Cardiac atrium fibroblast (primary cell): ENCODE measurements at places on chromosomes 5 and 9. TPM values are rescaled to one million over a fixed set of nuclear protein-coding genes. Genes with fewer than 3 reads are reported as not detected.

C9 gene
- not detected in 2 replicates for total RNA-seq

DPYSL3 gene
- total RNA-seq, result 36.6 and 58.2 TPM in 2 replicates

PCDHGA7 gene
- 3.6 and 5.8 TPM in 2 replicates for total RNA-seq

C9orf153 gene
- total RNA-seq, result 0.16 TPM in 1 of 2 replicates, not detected in the other

RMRP gene
- total RNA-seq, result 11,420 and 19,025 TPM in 2 replicates

WNK2 gene
- total RNA-seq, result not detected in 2 replicates

TRIM36 gene
- 0.32 TPM in 1 of 2 replicates, not detected in the other for total RNA-seq

ARID3C gene
- 0.72 TPM in 1 of 2 replicates, not detected in the other for total RNA-seq

GABBR2 gene
- total RNA-seq, result 0.18 and 0.32 TPM in 2 replicates

DRD1 gene
- total RNA-seq, result not detected in 2 replicates

HMGCS1 gene
- total RNA-seq, result 21.8 and 32.4 TPM in 2 replicates

PIP5K1B gene
- not detected in 2 replicates for total RNA-seq

FAXDC2 gene
- total RNA-seq, result 4.2 and 7.8 TPM in 2 replicates

PCDHB4 gene
- 0.18 and 0.97 TPM in 2 replicates for total RNA-seq

ARHGEF28 gene
- total RNA-seq, result 6.0 and 6.5 TPM in 2 replicates

DMRTA1 gene
- not detected in 2 replicates for total RNA-seq

ECM2 gene
- total RNA-seq, result 5.8 and 6.0 TPM in 2 replicates

EQTN gene
- total RNA-seq, result not detected in 2 replicates

GTF2H2C gene
- 16.6 and 20.6 TPM in 2 replicates for total RNA-seq

STKLD1 gene
- not detected in 2 replicates for total RNA-seq

C6 gene
- 24.5 and 26.9 TPM in 2 replicates for total RNA-seq

RPL37 gene
- 51.6 and 62.5 TPM in 2 replicates for total RNA-seq

CARTPT gene
- not detected in 2 replicates for total RNA-seq

LSM11 gene
- total RNA-seq, result 3.6 and 3.7 TPM in 2 replicates

PSIP1 gene
- total RNA-seq, result 11.8 and 14.6 TPM in 2 replicates

PTPN3 gene
- total RNA-seq, result 2.2 and 3.1 TPM in 2 replicates

FAM221B gene
- total RNA-seq, result not detected in 2 replicates

CCL27 gene
- total RNA-seq, result not detected in 2 replicates

ANKRD33B gene
- total RNA-seq, result 3.8 and 4.4 TPM in 2 replicates

ADAM19 gene
- 11.4 and 16.4 TPM in 2 replicates for total RNA-seq

CYLC2 gene
- not detected in 2 replicates for total RNA-seq

PRR16 gene
- total RNA-seq, result 11.9 and 14.1 TPM in 2 replicates

PRKAA1 gene
- total RNA-seq, result 75.0 and 83.4 TPM in 2 replicates

CD72 gene
- 0.32 and 1.3 TPM in 2 replicates for total RNA-seq

TERT gene
- not detected in 2 replicates for total RNA-seq

F2R gene
- total RNA-seq, result 127 and 138 TPM in 2 replicates

PLAC8L1 gene
- not detected in 2 replicates for total RNA-seq

SPATA31E1 gene
- total RNA-seq, result not detected in 2 replicates

S100Z gene
- total RNA-seq, result not detected in 2 replicates

RASGEF1C gene
- total RNA-seq, result not detected in 2 replicates

DBH gene
- total RNA-seq, result not detected in 2 replicates

SLC36A2 gene
- not detected in 2 replicates for total RNA-seq

FOXD4L4 gene
- 0.97 TPM in 1 of 2 replicates, not detected in the other for total RNA-seq

EXOC3 gene
- 16.4 and 27.6 TPM in 2 replicates for total RNA-seq

SUSD3 gene
- 1.1 and 2.0 TPM in 2 replicates for total RNA-seq

KCNIP1 gene
- not detected in 2 replicates for total RNA-seq

SH3TC2 gene
- 4.9 and 7.4 TPM in 2 replicates for total RNA-seq

RAD17 gene
- 11.6 and 13.0 TPM in 2 replicates for total RNA-seq

FOXI1 gene
- total RNA-seq, result not detected in 2 replicates

TRPM3 gene
- 0.18 and 3.9 TPM in 2 replicates for total RNA-seq

ANKDD1B gene
- total RNA-seq, result 0.16 and 0.36 TPM in 2 replicates

CCL21 gene
- 1.4 TPM in 1 of 2 replicates, not detected in the other for total RNA-seq

FBP2 gene
- not detected in 2 replicates for total RNA-seq

GLRA1 gene
- total RNA-seq, result not detected in 2 replicates

MYMK gene
- total RNA-seq, result not detected in 2 replicates

PLPP1 gene
- 198 and 437 TPM in 2 replicates for total RNA-seq

EIF4E1B gene
- total RNA-seq, result not detected in 2 replicates

ANKRD34B gene
- total RNA-seq, result not detected in 2 replicates

SPINK7 gene
- total RNA-seq, result not detected in 2 replicates

NHP2 gene
- 264 and 275 TPM in 2 replicates for total RNA-seq
